RPMI7951 (cell line): ENCODE measurements at places on chromosomes 7 and 10. TPM values are rescaled to one million over a fixed set of nuclear protein-coding genes. Genes with fewer than 3 reads are reported as not detected.
A peak's percentile ranks its signal among the peaks of the same experiment; 100 is the strongest.

- DNase-seq, result peak; percentile 75
Observed at GRCh38 chr10:71319042-71319799, at the start of gene SLC29A3. SLC29A3 (plus strand) TSS chr10:71319259; CDS start chr10:71319310, 51 bp downstream.

GRCh38 chr7:40643664-40644063, 508.9 kb downstream of the SUGCT start:
- no peak for DNase-seq

Gene RARRES2
- total RNA-seq, result 1.4 TPM in 1 of 2 replicates, not detected in the other

Gene ABCB4
- total RNA-seq, result 0.60 and 0.68 TPM in 2 replicates

GRCh38 chr7:139960157-139960556, 102.6 kb downstream of the PARP12 start:
- DNase-seq, result peak; percentile 35

GRCh38 chr10:69333205-69333604, 54.9 kb downstream of the HK1 start:
- peak; percentile 73 for DNase-seq

DNA sequence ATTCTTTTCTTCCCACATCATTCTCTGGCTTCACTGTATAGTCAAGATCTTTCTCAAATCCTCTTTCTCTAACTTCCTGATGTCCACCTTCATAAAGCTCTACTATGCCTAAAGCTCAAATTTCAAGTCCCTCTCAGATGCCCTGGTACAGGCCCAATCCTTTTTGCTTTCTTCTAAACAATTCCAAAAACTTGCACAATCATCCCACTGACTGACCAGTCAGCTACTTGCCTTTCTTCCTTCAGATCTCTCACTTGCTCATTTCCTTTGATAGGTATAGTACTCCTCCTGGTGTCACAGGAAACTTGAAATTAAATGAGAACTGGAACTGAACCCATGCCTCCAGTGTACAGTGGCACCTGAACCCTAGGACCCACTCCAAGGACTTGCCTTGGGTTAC, 18.2 kb downstream of the SEC31B start:
- DNase-seq, result no peak

GRCh38 chr10:986137-986825, 2.0 kb upstream of the GTPBP4 start:
- DNase-seq, result peak; percentile 48

Gene CCDC7
- 3.8 and 9.4 TPM in 2 replicates for total RNA-seq

DNA sequence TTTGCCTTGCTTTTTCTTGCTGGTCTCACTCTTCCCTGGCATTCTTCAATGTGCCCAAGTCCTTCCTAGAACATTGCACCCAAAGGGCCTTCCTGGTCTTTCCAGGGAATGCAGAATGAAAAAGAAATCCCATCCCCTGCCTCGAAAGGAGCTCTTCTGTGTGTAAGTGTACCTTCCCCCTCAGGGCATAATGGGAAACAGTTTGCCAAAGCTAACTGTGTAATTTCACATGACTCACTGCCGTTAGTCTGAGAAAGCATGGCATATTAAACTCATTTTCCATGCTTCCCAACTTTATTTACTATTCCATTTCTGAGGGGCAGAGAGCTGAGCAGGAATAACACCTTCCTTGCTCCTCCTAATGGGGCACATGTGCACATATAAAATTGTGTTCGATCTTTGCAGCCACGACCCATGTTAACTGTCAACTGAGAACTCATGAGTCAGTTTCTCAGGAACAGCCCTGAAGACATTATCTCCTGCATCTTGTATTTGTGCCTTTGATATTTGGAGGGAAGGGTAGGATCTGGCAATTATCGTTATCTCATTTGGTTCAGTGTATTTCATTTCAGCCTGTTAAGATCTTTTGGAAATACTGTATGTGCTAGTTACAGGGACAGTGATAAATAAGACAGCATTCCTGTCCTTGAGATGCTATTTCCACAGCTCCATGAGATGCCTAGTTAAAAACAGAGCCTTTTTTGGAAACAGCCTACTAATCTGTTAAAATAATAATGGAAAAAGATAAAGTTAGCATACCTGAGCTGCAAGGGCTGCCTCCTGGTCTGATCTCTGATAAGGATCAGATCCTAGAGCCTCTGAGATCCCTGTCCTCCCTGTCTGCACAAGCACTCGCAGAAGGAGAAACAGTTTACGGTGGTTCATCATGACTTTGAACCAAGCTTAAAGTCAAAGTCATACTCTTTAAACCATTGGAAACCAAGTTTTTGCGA, 42.3 kb downstream of the IKZF1 start:
- peak; percentile 83 for DNase-seq

DNA sequence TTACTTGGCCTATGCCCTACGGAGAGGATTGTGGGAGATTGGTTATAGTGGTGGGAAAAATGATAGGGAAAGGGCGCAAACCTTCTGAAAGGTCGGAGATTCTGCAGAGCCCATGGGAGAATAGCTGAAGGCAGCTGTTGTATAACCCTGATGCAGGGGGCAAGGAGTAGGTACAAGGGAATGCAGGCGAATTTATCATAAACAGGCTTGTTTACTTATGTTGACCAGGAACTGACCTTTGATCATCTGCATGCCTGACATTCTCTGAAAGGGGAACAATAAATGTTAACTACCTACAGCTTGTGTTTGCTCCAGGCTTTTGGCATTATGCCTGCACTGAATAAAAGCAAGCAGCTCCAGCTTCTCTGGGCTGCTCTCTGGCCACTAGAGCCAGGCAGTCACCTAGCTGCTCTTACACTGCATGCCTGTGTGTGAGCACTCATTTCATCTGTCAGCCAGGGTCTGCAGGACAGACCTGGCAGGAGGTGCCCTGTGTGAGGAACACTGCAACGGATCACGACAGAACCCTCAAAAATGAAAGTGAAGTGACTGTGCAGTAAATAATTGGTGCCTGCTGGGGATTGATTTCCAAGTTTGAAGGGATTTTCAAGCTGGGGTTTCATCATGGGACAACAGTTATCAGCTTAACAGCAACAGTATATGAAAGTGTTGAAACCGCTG, 31.1 kb upstream of the ABCA13 start:
- peak; percentile 65 for DNase-seq
